Foreskin keratinocyte (primary cell): ENCODE measurements at places on chromosomes 4 and X.

DNA sequence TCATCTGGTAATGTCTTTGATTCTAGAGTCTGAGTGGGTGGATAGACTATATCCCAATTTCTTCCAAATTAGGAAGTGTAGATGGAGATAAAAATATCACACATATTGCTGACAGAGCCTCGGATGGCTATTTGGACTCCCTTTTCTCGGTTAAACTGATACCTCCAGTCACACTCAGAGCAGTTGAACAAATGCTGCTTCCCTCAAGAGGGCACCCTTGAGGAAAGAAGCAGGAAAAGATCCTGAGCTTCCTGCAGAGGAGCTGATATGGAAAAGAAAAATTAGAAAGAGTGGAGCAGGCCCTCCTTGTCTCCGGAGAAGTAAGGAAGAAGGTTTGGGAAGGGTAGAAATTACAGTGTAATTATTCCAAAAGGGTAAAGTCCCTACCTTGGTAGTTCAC is 96.2 kb upstream of the CCSER1 start:
- DNase-seq: peak; percentile 36

DNA sequence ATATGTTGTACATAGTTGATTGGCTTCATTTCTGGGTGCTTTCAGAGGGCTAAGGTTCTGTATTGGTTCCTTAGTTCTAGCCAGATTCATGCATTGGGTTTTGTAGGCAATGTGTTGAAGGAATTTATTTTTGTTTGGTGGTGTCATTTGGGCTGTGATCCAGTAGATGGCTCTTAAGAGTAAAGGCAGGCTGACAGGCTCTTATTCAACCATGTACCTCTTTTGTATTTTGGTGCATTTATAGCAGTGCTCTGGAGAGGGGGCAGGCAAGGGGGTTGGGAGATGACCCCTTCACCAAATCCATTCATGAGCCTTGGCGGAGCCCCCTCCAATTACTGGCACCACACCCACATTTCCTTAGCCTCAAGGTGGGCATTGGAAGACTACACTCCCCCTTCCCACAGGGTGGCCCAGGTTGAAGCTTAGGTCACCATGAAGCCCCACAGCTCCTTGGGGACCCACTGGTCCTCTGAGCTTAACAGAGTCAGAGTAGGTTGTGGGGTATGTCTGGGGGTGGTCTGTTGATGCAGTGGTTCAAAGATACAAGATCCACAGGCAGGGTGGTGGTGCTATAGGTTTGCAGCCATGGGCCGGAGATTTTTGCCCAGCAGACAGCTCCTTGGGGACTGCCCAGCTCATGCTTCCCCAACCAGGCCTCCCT is 143.0 kb upstream of the GNPDA2 start:
- DNase-seq: no peak

DNA sequence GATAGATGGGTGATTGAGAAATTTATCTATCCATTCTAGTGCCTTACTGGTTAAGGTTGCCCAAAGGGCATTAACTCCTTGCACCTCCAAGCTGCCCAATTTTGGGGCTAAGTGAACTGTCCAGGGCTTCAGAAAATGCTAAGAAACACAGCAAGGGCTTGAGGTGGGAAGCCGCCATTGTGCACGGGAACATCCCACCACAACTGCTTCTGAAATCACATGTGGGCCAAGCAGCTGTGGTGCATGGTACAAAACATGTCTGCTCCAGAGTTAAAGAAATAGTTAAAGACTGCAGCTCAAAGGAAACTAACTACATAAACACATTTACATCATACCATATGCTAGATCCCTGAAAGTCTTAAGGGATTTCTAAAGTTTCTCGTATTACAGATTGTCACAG is 144.3 kb upstream of the NDST3 start:
- no peak for DNase-seq

DNA sequence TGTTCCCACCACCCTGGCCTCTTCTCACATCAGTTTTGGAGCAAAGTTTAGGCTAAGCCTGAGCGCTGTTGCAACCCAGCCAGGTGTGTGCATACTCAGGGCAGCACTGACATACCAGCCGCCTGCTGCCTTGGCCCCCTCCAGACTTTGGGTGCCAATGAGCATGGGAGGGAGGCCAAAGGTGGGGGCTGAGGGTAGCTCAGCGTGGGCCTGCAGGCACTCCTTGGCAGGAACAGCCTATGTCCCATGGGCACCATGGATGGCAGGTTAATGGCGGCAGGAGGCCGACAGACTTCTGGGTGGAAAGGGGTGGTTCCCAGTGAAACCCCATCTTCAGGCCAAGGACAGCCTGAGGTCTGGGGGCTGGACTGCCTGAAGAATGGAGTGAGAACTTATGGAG is 462.2 kb downstream of the ADGRL3 start:
- no peak for DNase-seq

GRCh38 chrX:10173331-10173900 is 16.6 kb downstream of the CLCN4 start:
- peak; percentile 85 for DNase-seq

GRCh38 chrX:130139474-130140201 is 26.0 kb downstream of the AIFM1 start:
- DNase-seq: no peak

GRCh38 chr4:185201977-185202962 is 1.5 kb downstream of the CFAP97 start:
- DNase-seq: no peak

DNA sequence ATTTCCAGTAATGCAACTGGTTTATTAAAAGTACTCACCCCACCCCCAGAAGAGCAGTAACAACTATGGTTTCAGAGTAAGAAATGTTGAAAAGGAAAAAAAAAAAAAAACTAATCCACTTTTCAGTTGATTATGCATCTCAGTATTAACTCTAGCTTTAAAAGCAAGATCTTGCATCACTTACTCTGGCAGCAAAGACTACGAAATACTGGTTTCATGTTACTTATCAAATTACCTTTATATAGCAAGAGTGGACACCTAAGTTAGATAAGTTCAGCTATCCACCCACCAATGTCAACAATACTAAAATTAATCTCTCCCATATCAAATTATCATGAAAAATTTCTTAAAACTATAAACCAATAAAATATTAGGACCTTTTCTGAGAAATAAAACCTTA is 105.0 kb downstream of the ABCB7 start:
- DNase-seq: no peak

DNA sequence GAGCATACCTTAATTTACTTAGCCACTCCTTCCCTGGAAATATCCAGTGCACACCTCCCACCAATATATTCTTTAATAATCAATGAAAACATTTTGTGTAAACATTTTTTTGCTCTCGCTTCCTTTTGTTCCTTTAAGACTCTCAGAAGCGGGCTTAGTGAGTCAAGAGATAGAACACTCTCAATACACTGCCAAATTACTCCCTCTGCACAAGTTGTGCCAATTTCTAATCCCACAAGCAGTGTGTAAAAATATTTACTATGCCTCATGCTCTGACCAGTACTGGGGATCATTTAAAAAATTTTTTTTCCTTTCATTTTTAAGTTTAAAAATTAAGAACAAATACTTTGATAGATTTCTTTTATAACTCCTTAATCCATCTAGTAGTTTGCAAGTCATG is 5.1 kb downstream of the MORF4L2 start:
- DNase-seq: no peak

DNA sequence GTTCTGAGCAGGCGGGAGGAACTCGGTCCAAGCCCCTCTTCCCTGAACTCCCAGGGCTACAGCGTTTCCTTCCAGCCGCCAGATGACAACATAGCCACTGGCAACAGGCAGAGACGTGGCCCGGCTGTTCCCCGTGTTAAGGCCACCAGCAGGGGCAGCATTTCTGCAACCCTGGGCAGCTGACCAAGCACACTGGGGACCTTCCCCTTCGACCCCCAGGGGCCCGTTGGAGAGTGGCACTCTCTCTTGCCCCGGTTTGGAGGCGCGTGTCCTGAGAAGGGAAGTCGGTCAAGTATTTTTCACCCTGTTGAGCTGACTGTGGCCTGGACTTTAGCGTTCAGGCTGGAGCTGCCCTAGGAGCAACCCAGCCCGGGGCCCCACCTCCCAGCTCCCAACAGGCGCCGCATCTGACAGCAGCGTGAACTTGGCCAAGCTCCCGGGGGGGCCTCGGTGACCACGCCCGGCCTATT is 37.6 kb downstream of the ZBTB49 start:
- DNase-seq: no peak

GRCh38 chr4:124322234-124323065 is 390.1 kb downstream of the ANKRD50 start:
- no peak for DNase-seq

DNA sequence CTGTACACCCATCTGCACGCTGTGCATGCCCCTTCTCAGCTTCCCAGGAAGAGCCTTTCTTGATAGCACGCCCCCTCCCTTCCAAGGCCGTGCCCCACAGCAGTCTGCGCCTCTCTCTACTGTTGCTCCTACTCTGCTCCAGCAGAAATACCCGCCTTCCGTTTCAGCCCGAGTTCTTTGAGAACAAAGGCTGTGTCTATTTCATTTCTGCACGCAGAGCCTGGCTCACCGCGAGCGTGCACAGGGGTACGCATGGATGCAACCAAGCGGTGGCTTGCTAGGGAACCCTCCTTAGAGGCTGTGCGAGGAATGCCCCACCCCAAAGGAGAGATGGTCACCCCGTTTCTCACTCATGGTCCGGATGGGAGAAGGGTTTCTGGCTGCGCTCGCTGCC is 485 bp downstream of the AADAT start:
- peak; percentile 42 for DNase-seq

GRCh38 chr4:41122775-41123174 is 91.6 kb downstream of the APBB2 start:
- no peak for DNase-seq

DNA sequence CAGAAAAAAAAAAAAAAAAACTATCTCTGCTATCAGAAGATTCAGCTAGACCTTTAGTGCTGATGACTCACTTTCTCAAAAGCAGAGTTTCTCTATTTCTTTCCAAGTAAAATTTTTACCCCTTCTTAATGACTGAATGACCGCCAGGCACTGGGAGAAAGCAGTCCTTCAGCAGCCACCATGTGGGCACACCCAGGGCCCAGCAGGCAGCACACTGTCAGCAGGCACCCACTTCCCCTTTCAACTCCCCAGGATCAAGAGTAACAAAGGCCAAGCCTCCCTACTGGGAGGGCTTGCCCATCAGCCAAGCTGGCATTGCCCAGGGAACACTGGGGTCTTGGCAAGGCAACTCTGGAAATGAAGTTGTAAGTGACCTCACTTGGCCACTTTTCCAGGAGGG is 201.9 kb upstream of the MAMLD1 start:
- no peak for DNase-seq

- DNase-seq: no peak
Measured at GRCh38 chrX:68820476-68821110, 8.2 kb upstream of the EFNB1 start.

GRCh38 chr4:88998001-88998400 is 59.0 kb downstream of the FAM13A start:
- no peak for DNase-seq

GRCh38 chr4:87239821-87240220 is 19.4 kb upstream of the KLHL8 start:
- DNase-seq: no peak

- no peak for DNase-seq
Measured at GRCh38 chr4:37393889-37394288, 149.3 kb downstream of the NWD2 start.

DNA sequence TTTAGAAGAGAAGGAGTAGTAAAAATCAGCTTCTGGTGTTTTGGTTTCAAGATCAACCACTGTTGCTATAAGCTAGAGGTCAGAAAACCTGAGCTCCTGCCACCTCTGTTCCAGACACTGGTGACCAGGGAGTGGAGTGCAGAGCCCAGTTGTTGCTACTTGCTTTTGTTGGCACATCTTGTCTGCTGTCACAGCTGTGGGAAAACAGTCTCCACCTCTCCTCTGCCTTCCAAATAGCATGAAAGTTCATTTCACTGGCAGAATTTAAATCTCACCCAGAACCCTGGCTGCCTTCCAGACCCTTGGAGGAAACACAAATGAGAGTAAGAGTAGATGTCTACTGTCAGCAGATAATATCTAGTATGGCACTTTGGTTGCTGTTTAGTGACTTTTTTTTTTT is 297.5 kb upstream of the KLF3 start:
- no peak for DNase-seq

- no peak for DNase-seq
Measured at GRCh38 chrX:110563282-110563681, 204.6 kb downstream of the RTL9 start.

DNA sequence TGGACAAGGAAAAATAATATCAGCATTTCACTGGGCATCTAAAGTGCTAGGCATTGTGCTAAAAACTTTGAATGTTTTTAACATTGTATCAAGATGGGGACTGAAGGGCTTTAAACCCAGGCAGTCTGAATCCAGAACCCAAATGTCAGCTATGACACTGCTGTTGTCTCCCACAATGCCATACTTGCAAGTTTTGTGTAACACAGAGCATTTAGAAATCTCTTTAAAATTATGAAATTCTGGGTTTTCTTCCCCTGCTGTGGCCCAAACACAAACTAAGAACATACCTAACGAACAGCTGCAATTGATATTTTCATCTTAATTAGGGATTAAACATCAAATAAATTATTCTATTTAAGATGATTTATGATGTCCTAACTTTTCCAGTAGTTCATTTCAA is 66.8 kb upstream of the LSM6 start:
- no peak for DNase-seq

- peak; percentile 91 for DNase-seq
Measured at GRCh38 chrX:13223868-13224567, 95.8 kb downstream of the ATXN3L start.

- DNase-seq: no peak
Measured at GRCh38 chrX:129661369-129661768, 6.6 kb upstream of the APLN start.

GRCh38 chrX:7606039-7606652 is 236.8 kb upstream of the VCX start:
- no peak for DNase-seq

GRCh38 chr4:77619408-77619807 is 13.8 kb downstream of the CXCL13 start:
- no peak for DNase-seq

DNA sequence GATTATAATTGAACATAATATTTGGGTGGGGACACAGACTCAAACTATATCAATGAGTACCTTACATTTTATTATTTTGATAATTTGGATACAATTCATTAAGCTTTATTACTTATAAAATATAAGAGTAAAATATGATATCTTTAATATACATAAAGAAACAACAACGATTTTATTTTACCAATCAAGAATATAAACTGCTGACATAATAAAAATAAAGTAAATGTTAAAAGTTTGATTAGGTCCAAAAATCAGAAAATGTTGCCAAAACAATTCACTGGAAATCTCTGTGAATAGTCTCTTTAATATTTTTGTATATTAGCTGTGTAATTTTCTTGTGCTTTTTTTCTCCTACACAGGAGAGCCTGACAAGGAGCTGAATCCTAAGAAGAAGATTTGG is 21.4 kb downstream of the GIMD1 start:
- DNase-seq: no peak

DNA sequence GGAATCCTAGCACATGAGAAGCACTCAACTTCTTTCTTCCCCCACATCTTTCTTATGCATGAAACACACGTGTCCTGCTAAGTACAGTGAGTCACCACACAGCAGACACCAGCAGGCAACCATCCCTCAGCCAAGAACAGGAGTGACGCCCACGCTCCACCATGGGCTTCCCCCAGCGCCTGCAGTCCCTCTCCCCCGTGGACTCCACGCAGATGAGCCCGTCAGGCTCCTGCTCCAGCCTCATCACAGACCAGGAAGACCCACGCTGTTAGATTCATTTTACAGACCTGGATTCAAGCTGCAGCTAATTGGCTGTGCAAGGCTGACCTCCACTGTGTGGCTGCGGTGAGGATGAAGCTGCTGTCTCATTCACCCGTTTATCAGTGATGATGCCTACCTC is 16.7 kb downstream of the HMX1 start:
- no peak for DNase-seq

- DNase-seq: no peak
Measured at GRCh38 chrX:13474164-13474516, 95.3 kb upstream of the EGFL6 start.

- DNase-seq: no peak
Measured at GRCh38 chr4:168248176-168248710, 70.3 kb downstream of the DDX60 start.
